ENCODE measurements at places on chromosomes 2 and 18. TPM values are rescaled to one million over a fixed set of nuclear protein-coding genes. Genes with fewer than 3 reads are reported as not detected.

TANK gene
- 58.2 TPM for polyA plus RNA-seq

UGT1A9 gene
- polyA plus RNA-seq = 7.8 TPM

RPL31 gene
- 2,438 TPM for polyA plus RNA-seq

ADAM17 gene
- 37.3 TPM for polyA plus RNA-seq

RABL2A gene
- 75.6 TPM for polyA plus RNA-seq

TMEM169 gene
- 15.1 TPM for polyA plus RNA-seq

TFCP2L1 gene
- 55.1 TPM for polyA plus RNA-seq

DNA sequence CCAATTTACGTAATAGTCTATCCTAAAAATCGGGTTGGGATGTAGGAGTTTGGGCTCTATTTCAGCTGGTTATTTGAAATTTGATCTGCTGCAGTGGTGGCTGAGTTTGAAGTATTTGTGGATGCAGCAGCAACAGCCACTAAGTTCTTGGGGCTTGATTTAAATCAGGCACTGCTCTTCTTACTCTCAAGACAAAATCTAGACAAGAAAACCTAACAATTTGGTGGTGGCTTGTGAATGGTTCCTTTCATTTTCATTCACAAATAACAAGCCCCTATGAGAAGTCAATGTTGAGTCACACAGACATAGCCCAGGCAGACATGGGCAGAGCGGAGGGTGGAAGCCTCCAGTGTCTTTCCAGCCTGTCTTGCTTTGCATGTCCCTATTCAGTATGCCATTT lies 199.3 kb downstream of the LTBP1 start:
- peak; percentile 28 for DNase-seq

- no peak for DNase-seq
These were observed 45.1 kb downstream of the CCDC93 start for GRCh38 chr2:117968722-117969121.

DNA sequence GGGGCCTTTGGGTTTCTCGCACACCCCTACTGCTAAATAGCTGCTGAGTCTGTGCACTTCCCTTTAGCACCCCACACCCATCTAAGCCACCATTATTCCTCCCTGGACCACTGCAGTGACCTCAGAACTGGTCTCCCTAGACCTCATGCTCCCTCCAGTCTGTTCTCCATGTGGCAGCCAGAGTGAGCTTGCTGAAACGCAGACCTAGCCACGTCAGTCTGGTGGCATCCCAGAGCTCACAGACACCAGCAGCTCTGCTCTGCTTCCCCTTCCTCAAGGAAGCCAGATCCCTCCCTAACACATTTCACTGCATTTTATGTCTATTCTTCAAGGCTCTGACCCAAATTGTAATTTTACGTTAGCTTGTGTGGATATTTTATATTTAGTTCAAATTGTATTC lies 144.4 kb downstream of the DYSF start:
- no peak for DNase-seq

DNA sequence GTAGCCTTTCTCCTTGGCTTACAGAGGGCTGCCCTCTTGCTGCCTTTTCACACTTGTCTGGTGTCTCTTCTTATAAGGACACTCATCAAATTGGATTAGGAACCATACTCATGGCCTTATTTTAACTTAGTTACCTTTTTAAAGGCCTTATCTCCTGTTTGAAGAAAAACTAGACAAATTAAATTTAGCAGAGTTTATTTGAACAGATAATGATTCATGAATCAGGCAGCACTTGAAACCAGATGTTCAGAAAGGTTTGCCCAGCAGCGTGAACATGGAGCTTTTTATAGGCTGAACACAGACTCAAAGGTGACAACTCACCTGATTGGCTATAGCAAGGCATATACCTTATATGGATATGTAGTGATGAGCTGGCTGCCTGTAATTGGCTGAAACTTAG lies 238.0 kb downstream of the GULP1 start:
- DNase-seq = no peak

- DNase-seq = no peak
These were observed 456.2 kb downstream of the SPAG16 start for GRCh38 chr2:213740453-213740852.

DNA sequence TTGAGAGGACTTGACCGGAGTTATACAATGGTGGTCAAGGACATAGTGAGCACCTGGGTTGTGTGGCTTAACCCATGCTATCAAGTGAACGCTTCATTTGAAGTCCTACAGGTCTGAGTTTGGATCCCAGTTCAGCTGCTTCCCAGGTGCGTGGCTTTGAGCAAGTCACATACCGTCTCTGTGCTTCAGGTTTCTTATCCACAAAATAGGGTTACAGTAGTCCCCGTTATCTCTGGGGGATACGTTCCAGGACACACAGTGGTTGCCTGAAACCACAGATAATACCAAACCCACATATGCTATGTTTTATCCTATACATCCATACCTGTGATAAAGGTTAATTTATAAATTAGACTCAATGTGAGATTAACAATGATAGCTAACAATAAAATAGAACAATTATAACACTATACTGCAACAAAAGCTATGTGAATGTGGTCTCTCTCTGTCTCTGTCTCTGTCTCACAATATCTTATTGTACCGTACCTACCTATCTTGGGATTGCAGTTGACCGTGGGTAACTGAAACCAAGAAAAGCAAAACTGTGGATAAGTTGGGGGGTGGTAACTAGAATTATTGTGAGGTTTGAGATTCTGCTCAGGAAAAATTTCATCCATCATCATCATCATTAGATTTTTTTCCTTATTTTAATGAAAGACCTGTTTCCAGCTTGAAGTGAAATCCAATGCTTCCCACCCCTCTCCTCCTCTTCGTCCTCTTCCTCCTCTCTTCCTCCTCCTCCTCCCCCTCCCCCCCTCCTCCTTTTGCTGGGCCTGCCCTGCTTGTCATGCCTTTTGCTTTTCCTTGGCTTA lies 22.7 kb downstream of the LBH start:
- DNase-seq = no peak

DNA sequence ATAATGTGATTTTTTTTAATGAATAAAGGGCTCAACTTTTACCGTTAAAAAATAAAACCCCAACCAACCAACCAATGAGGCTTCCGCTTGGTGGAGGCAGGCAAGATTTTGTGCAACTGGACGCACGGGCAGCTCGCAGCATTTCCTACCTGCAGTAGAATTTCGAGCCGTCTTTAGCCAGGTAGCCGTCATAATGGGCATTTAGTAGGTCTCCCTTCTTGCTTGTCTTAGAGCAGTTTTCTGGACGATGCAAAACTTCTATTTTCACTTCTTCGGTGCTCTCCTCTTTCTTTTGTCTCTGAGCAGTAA lies 316 bp downstream of the FKBP7 start:
- DNase-seq = no peak

DNA sequence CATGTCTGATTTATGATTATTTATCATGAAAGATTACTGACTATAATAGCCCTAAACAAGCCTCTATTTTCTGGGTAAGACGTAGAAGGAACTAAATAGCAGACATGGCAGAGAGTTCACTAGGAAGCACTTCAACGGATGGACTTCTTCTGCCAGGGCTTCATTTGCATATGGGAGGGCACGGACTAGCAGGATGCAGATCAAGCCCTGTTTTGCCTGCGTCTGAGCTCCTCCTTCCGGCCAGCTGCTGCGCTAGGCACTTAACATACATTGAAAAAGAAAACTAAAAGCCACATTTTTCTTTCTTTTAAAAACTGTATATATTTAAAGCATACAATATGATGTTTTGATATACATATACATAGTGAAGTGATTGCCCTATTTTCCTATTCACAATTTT lies 340.0 kb upstream of the MEX3C start:
- peak; percentile 26 for DNase-seq

DNA sequence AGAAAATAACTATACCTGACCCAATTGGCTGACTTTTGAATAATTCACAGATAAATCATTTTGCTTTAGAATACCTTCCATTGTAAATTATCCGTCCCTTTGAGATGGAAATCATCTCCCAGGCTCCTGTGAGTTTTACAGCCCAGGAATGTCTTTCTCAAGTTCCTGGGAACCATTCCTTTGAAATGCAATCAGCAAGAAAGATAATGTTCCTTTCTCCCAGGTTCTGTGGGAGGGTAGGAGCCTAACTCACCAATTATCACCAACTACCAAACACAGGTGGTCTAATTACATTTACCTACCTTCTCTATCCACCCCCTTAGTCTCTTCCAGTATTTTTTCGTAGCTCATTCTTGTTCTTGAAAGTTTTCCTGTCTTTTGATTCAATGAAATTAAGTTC lies 1016.0 kb downstream of the SOCS6 start:
- no peak for DNase-seq

DNA sequence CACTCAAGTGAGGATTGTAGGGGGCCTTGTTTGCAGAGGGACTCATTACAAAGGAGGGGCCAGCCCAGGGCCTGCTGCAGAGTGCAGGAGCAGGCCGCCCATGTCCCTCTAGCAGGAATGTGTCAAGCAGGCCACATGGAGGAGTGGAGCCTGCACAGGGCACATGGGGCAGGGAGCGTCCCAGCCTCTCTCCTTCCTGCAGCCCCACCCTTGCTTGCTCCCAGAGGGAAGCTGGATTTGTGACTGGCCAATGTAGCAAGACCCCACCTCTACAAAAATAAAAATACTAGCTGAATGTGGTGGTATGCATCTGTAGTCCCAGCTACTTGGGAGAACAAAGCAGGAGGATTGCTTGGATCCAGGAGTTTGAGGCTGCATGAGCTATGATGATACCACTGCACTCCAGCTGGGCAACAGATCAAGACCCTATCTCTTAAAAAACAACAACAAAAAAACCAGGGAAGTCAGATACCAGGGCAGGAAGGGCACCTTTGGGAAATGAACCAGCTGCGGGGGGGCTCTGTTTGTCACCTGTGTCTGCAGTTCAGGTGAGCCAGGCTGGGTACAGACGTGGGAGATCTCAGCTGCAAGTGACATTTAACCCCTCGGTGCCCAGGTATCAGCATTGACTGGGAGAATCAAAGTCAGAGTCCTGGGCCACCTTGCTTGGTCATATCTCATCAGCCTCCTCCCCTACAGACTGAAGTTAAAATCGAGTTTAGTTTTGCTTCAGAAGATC lies 27.7 kb downstream of the IMPA2 start:
- no peak for DNase-seq

GRCh38 chr2:120442541-120442922 lies 96.6 kb downstream of the INHBB start:
- no peak for DNase-seq

- DNase-seq = no peak
These were observed 65.0 kb downstream of the RPL37A start for GRCh38 chr2:216563646-216564045.

DNA sequence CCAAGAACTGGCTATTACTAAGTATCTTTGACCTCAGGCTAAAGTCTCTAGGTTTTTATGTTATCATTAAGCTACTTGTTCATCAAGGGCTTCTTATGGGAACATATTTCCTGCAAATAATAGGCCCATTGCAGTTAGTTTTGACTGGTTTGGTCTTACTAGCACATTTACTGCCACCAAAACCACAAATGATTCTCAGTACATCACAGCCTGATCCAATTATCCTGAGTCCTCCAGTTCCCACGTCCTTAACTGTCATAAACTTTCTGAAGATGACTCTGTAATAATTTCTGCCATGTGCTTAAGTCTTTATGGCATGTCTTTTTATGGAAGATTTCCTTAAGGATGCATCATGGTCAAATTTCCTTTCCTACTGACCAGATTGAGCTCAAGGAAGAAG lies 123.3 kb upstream of the TANK start:
- DNase-seq = no peak

DNA sequence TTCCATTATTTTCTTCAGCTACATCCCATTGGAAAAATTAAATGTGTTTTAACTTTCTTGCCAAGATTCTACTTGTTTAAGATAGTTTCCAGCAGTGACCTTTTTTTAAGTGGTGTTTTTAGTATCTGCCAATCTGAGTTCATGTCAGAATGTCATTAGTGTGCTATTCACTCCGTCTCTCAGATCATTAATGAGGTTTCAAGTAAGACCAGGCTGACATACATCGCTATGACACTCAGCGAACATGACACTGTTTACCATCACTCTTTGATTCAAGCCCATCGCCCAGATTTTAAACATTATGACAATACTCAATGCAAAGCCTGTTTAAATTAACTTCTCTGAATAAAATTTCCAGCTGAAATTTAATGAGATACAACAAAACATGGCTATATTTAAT lies 272.0 kb upstream of the KYNU start:
- DNase-seq = no peak

- DNase-seq = no peak
These were observed 35.0 kb downstream of the EPB41L3 start for GRCh38 chr18:5508821-5509220.

GRCh38 chr2:29502460-29502911 lies 387.3 kb downstream of the CLIP4 start:
- peak; percentile 35 for DNase-seq

DNA sequence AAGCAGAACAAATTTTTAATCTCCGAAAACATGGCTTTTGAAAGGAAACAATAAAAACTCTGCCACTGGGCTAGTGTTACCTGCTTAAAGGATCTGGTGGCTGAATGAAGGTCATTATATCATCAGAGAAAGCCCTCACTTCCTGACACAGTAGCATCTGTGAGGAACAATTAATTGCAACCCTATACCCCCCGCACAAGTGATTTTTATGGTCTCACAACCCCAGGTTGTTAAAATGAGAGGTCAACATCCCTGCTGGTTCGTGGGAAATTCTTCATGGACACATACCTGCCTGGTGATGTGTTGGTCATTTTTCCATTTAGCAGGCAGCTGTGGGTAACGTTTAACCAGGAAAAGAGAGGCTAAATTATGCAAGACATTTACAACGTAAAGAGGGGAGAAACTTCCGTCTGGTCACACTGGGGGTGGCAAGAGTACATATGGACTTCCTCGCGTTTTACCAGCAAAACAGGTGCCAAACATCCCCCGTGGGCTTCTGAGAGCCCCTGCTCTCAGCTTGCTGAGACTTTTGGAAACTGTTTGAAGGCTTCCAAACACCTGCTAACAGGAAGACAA lies 29.2 kb downstream of the NIFK start:
- peak; percentile 80 for DNase-seq

- DNase-seq = no peak
These were observed 28.2 kb downstream of the SOX11 start for GRCh38 chr2:5720426-5720825.

DNA sequence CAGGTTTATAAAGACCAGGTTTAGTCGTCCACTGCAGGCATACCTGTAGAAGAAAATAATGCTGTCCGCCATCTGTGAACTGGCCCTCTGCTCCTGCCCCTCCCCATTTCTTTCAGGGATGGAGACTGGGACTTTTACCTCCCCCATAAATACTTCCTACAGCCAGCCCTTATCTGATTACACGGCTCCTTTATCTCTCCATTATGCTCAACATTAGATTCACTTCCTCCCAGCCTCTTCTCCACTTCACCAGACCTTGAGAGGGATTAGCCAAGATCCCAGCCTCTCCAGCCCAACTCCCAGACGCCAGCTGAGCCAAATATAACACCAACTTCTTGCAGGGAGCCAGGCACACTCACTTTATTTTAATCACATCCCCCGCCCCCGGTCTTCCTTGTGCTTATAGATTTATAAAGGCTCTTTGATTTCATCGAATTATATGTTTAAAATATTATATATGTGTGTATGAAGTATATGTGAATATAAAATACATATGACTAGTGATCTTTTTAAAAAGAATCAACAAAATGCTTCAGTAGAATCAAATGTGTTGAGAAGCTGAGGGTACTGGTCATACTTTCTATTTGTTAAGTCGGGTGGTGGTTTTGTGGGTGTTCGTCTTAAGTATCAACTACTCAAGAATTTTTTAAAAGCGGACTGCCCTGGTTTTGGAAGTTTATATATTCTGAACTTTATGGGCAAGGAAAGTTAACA lies 81.0 kb downstream of the SPRED2 start:
- DNase-seq = no peak

- no peak for DNase-seq
These were observed 37.2 kb downstream of the THUMPD2 start for GRCh38 chr2:39741871-39742270.
